ENCODE measurements at places on chromosomes 3 and 15. TPM values are rescaled to one million over a fixed set of nuclear protein-coding genes. Genes with fewer than 3 reads are reported as not detected.

The LTF gene
- total RNA-seq = not detected

GRCh38 chr15:81092559-81092902 is 41.5 kb upstream of the CFAP161 start:
- DNase-seq = no peak

- no peak for DNase-seq
Measured at GRCh38 chr15:81084716-81085115, 49.4 kb upstream of the CFAP161 start.

DNA sequence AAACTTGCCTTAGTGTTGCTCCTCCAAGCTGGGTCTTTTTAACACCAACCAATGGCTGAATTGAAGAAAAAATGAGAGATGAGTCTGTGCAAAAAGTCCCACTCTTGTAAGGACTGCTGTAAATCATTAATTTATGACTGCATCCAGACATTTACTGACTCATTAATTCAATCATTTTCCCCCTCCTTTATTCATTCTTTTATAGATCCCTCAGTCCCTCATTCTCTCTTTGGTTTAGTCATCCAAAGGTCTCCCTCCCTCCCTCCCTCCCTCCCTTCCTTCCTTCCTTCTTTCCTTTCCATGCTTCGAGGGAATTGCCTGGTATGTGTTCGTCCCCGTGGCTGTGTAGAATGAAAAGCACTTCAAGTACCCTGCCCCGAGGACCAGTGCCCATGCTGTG is 35.3 kb upstream of the MRPS22 start:
- DNase-seq = no peak

- no peak for DNase-seq
Measured at GRCh38 chr3:55307622-55308021, 179.5 kb downstream of the WNT5A start.

GRCh38 chr3:64345371-64345770 is 120.1 kb upstream of the PRICKLE2 start:
- DNase-seq = no peak

DNA sequence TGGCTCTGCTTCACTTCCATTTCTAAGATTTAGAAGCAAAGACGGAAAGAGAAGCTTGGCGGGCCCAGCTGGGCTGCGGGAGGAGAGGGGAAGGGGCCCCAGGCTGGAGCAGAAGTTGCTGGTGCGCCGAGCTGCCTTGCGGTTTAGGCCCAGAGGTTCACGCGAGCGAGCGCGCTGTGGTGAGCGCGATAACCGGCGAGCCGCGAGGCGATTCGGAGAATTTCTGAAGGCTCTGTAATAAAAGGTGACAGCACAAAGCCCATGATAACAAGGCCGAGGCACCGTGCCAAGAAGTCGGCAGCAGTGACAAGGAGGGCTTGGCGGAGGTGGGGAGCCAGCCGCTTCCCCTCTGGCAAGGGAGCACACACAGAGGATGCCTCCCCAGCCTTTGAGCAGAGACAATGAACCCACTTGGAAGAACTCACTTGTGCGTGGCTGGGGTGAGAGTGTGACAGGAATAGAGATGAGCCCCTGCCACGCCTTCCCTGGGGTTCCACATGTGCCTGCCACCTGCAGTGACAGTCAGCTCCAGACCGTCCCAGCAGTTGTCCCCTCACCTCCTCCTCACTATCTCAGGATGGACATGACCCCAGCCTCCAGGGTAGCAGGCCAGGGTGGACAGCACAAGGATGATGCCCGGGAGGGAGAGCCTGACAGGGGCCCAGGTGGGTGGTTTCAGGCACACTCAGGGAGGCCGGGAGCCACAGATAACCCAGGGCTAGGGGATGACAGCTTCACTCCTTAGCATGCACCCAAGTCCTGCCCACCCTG is 315.2 kb downstream of the UACA start:
- DNase-seq = peak; percentile 86

- DNase-seq = no peak
Measured at GRCh38 chr3:48879307-48879993, 19.2 kb downstream of the SLC25A20 start.

GRCh38 chr3:46959161-46959511 is 17.4 kb downstream of the CCDC12 start:
- peak; percentile 82 for DNase-seq

GRCh38 chr3:72077473-72078259 is 292.7 kb upstream of the PROK2 start:
- no peak for DNase-seq

- DNase-seq = peak; percentile 83
Measured at GRCh38 chr3:112132975-112133448, at the start of gene GCSAM. Gene GCSAM, minus strand, starts transcription at chr3:112133248. Its CDS starts 128 bp downstream, at chr3:112133120.

DNA sequence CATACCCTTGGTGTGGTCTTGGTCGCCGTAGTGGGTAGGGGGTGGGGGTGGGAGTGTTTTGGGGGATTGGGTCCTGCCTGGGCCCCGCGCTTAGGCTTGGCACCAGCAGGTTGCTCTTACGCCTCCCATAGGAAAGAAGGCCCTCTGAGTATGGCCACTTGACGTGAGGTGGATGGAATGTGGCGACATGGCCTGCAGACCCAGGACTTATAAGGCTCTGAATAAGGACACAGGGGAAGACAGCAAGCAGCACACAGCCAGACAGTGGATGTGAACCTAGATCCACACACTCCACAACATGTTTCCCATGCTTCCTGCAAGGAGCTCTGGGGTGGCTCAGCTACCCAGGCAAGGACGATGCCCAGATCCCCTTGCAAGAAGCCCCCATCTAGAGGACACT is 12.4 kb downstream of the RBPMS2 start:
- no peak for DNase-seq

DNA sequence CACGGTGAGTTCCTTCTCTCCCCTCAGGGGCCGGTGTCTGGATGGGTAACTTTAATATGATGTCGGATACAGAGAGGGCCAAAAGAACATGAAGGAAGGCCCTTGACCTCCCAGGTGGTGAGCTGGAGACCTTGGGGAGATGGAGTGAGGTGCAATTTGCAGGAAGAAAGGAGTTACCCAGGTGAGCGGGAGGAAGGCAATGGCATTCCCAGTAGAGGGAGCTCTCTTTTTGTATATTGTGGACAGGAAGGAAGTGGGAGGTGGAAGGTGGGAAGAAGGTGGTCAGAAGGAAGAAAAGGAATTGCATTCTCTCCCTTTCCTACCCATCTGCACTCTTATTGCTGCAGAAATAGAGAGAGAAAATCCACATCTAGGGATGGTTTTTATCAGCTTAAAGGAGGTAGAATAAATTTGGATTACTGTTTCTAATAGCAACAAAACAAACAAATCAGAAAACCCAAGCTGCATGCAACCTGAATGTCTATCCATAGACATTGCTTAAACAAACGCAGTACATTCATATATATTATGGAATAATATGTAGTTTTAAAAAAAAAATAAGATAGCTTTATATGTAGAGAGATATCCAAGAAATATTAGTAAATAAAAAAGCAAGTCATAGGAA is 169.0 kb upstream of the TSC22D2 start:
- DNase-seq = no peak

DNA sequence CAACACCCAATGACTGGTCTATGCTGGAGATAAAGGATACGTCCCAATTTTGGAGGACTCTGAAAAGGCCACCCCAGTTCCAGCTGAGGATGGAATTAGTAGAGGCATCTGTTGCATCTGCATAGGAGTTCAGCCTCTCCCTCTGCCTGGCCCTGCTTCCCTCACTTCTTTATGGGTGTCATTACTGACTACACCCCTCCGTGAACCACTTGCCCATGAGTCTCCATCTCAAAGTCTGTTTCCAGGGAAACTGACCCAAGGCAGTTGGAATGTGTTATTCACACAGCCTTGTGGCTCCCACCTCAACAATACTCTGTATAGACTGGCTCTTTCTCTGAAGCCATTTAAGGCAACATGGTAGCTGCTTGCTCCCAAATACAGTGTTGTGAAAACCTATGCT is 21.4 kb upstream of the PCOLCE2 start:
- DNase-seq = no peak

DNA sequence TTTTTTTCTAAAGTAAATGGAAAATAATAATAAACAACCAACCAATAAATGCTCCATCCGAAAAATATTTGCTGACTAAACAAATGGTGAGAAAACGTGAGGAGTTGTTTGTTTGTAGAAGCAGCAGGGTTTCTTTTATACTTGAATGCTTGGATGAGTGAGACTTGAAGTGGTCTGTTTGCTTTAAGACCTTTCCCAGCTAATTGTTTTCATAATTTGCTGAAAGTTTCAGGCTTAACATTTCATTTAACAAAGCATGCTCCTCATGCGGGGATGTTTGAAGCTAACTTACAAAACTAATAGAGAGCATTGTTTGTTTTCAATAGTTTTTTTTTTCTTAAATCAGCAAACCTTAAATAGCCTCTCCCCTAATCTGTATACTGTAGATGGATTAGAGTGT is 484.6 kb downstream of the ROBO2 start:
- no peak for DNase-seq

The SHC4 gene
- 2.5 TPM for total RNA-seq

The ITIH3 gene
- not detected for total RNA-seq

The CAMK2N2 gene
- 0.18 TPM for total RNA-seq

DNA sequence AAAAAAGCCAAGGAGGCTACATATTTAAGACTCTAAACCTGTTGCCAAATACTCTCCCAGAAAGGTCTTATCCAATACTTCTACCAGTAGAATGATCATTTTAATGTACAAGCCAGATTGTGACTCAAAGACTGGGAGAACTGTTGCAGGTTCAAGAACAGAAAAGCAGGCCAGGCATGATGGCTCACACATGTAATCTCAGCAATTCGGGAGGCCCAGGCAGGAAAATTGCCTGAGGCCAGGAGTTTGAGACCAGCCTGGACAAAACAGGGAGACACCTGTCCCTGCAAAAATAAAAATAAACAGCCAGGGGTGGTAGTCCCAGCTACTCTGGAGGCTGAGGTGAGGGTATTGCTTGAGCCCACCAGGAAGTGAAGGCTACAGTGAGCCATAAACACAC is 17.8 kb upstream of the THUMPD3 start:
- no peak for DNase-seq

GRCh38 chr3:120280026-120280425 is 5.0 kb downstream of the GPR156 start:
- no peak for DNase-seq

DNA sequence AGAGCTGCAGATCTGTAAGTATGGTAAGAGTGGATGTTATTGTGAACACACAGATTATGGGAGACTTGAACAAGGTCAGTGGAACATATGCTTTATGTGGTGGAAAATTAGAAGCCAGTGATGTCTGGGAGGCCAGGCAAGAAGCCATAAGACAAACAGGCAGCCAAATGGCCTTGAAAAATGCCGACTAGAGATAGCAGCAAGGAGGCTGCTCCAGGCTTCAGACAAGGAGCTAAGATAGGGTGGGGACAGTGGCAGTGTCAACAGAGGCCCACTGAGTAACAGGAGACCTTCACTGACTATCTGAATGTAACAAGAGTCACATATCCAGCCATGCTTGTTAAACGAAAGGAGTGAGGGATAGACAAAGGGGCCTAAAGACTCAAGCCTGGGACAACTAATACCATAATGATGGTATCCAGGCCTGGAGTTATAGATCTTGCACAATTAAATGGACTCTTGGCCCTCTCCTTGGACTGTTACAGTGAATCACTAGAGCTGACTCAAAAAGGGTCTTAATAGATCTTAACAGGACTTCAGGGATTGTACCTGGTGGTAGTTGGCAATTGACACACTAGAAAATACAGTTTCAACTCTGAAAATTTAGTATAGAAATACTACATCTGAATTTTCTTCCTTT is 50.6 kb downstream of the CFAP20DC start:
- DNase-seq = no peak

The GABRR3 gene
- not detected for total RNA-seq

- DNase-seq = no peak
Measured at GRCh38 chr3:194277786-194278130, 73.4 kb downstream of the CPN2 start.

The UBA3 gene
- 72.7 TPM for total RNA-seq

DNA sequence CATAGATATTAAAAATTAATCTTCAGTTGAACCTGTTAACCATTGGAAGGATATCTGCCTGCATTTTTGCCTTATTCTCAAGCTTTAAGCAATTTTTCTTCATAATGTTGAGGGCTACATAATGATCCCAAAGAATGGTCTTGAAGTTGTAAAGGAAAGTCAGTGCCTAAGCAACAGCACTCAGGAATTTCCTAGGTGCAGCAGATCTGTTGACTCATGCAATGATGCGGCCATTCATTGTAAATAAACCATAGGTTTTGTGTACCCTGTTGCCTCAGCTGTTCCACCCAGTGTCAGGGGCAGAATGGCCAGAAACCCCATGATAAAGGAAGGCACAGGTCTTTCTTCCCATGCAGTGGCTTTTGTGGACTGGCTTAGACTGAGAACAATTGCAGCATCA is 78.4 kb upstream of the TRIM42 start:
- no peak for DNase-seq

- DNase-seq = no peak
Measured at GRCh38 chr15:48759921-48760320, 50.9 kb downstream of the CEP152 start.

DNA sequence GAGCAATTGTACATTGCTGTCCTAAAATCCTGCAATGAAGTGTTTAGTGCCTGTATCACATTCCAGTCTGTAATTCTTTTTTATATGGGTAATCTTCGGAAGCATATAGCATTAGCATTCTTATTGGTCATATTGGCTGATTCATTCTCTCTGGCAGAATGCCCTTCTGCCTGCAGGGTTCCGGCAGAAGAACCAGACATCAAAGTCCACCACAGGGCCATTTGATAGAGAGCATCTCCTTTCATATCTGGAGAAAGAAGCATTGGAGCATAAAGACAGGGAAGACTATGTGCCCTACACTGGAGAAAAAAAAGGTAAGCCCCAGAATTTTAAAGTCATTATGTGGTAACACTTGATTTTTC is 39.6 kb downstream of the TMOD3 start:
- no peak for DNase-seq

DNA sequence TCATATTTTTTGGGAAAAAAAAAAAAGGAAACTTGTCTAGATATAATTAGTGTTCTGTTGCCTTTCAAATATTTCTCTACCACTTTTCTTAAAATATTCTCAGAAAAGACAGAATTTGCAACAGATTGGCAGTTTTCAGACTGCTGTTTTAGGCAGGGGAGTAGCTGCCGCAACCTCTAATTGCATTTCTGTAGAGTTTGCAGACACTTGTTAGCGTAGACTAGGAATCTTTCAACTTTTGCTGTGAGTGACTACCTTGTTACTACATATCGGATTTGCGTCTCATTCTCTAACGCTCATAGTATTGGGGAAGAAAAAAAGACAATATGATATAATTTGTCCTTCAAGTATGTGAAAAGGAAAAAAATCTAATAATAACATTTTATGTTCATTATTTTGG is 10.7 kb downstream of the TGFBR2 start:
- no peak for DNase-seq

The XXYLT1 gene
- 9.6 TPM for total RNA-seq

The MRAS gene
- not detected for total RNA-seq

The RARRES1 gene
- not detected for total RNA-seq

- no peak for DNase-seq
Measured at GRCh38 chr15:48435321-48435720, 104.1 kb downstream of the DUT start.

The TMEM207 gene
- not detected for total RNA-seq
